Hippocampal formation (tissue), 2 donors: ENCODE measurements at places on chromosomes 2 and 18.

DNA sequence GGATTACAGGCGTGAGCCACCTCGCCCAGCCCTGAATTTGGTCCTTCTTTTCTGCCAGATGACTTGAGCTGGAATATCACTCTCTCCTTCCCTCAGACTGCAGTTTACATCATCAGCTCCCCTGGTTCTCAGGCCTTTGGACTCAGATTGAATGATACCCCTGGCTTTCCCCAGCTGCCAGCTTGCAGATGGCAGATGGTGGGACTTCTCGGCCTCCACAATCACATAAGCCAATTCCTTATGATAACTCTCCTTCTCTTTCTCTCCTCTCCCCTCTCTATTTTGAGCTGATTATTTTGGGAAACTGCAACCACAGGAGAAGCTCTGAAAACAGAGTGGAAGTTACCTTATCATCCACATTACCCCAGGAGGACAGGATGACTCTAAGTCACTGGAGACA, 33.4 kb upstream of the ATP8B1 start:
- no peak for DNase-seq

GRCh38 chr2:239027391-239028252, 179.7 kb downstream of the TWIST2 start:
- no peak for DNase-seq

DNA sequence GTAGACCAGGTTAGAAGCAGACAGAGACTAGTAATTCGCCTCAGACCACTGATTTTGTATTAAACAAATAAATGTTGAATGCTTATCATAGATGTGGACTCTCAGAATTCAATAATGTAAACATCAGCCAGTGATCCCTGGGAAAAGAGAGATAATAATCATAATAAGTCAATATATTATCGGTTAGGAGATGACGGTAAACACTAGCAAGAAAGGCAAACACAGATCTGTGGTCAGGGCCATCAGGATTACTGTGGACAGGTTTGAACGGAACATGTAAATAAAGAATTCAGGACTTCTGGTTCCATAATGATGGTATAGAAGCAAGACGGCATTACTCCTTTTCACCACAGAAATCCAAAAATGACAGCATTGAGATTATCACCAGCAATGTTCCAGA, 861.6 kb downstream of the CBLN2 start:
- DNase-seq: no peak

DNA sequence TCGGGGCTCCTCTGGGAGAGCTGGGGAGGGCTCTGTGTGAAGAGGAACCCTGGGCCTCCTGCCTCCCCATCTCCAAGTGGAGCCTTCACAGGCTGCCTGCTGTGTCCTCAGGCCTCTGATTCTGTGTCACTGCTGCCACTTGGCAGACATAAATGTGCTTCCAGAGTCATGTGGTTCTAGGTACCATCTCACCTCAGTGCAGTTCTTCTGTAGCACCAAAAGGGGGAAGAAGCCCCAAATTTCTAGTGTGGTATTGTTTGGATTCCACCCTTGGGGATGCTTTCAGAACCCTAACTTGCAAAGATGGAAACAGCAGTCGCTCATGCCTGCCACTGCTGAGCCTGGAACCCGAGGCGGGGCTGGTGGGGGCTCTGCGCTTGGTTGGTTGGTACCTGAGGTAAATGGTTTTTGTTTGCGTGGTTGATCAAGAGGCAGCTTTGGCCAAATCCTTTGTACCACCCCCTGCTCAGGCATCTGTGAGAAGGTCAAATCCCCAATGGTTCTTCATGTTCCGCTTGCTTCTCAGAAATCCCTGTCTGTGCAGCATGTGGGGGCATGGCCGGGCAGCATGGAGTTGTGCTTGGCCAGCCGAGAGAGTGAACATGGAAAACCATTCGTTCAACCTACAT, 27.5 kb downstream of the COA5 start:
- DNase-seq: no peak

DNA sequence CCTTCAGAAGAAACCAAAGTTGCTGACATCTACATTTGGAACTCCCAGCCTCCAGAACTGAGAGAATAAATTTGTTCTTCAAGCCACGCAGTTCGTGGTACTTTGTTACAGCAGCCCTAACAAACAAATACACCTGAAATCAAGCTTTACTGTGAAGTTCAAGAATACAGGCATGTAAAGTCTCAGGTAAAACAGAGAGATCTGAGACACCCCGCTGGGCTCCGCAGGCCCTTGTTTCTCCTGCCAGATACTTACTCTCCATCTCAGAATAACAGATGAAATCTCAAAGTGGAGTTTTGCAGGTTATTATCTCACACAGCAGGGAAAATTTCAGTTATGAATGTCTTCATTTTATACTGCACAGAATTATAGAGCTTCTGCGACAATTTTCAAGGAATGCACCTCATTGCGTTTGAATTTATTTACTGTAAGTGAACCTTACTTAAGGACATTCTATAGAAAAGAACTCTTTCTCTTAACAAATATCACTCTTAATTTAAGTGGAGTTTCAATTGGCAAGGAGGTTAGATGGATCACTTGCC, 492.4 kb upstream of the LRATD1 start:
- DNase-seq: no peak

- DNase-seq: no peak
Observed at GRCh38 chr2:207658156-207658555, 33.0 kb upstream of the METTL21A start.

GRCh38 chr2:56473524-56473923, 289.7 kb downstream of the CCDC85A start:
- no peak for DNase-seq

GRCh38 chr2:197677056-197677455, 1.7 kb upstream of the RFTN2 start:
- DNase-seq: no peak

- no peak for DNase-seq
Observed at GRCh38 chr2:196696423-196697079, 57.0 kb downstream of the CCDC150 start.

DNA sequence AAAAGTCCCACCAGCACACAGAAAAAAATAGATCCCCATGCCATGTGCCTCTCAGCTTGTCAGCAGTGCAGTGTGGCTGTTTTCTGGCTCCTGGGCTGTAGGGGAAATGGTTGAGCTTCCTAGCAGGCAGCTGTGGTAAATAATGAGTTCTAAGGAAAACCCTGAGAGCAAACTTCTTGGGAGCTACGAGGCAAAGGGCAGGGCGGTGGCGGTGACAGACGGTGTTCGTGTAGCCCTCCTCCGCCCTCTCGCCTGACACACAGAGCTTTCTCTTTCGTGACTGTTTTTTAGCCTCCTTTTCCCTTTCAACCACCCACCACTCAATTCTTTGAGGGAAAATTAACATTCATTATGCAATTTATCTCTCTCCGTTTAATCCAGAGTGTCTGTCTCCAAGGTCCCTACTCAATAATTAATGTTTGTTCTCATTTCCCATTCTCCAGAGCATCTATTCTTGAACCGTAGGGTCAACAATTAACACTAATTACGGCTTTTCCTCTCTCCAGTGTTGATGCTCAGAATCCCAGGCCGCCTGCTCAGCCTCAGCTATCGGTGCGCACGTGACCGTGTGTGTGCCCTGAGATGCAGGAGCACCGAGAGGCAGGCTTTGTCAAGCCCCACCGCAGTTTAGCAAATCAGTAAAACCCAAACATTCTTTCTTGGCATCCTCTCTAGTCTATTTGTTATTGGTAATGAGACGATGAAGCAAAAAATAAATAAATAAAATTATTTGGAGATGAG, 50.1 kb downstream of the KIAA2012 start:
- DNase-seq: peak; percentile 8

- no peak for DNase-seq
Observed at GRCh38 chr2:206250041-206250897, 24.2 kb upstream of the ZDBF2 start.

GRCh38 chr2:121599963-121600651, 49.2 kb downstream of the CLASP1 start:
- DNase-seq: no peak

- peak; percentile 13 for DNase-seq
Observed at GRCh38 chr18:35683021-35683420, 101.5 kb downstream of the GALNT1 start.

- no peak for DNase-seq
Observed at GRCh38 chr2:902584-902983, 48.1 kb upstream of the SNTG2 start.

DNA sequence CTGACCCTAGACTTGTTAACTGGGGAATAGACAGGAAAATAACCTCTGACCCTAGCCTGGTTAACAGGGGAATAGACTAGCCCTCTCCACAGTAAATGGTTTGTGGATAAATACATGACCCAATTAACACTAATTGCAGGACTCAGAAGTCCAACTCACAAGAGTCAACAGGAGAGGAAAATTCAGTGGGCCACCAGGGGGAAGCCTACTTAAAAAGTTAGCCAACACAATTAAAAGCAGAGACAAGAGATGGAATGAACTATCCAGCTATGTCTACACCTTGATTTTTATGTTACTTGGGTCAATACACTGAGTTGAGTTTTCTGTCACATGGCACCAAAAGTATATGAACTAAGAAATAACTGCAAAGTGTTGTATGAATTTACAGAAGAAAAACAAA, 158.8 kb upstream of the SLC39A10 start:
- DNase-seq: no peak

GRCh38 chr18:10463741-10464140, 9.3 kb downstream of the APCDD1 start:
- DNase-seq: no peak

DNA sequence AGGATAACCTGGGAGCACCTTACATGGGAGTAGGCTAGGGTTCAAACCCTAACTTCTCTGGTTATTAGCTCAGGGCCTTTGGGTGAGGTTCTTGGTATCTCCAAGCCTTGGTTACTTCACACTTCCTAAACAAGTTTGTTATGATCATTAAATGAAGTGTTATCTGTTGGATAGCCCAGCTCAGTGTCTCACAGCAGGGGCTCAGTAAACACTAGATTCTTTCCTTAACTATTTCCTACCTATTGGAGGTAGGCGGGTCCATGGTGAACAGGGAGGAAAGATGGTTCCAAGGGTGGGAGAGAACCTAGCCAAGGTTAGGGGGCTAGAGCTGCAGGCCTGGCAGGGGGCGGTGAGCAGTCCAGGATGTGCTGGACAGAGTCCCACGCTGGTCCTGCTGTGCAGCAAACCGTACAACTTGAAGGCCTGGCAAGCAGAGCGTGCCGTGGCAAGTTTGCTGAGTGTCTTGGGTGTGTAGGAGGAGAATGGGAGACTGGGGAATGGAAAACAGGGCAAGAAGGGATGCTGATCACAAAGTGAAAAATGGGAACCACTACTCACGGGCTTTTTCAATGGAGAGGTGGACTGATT, 259.1 kb downstream of the PRKCE start:
- DNase-seq: no peak
